ENCODE measurements at places on chromosomes 3 and 15.

GRCh38 chr3:52228266-52228665, 2.8 kb upstream of the TLR9 start:
- DNase-seq, result no peak

- DNase-seq, result no peak
Observed at GRCh38 chr15:89805241-89806209, 9.1 kb downstream of the ANPEP start.

DNA sequence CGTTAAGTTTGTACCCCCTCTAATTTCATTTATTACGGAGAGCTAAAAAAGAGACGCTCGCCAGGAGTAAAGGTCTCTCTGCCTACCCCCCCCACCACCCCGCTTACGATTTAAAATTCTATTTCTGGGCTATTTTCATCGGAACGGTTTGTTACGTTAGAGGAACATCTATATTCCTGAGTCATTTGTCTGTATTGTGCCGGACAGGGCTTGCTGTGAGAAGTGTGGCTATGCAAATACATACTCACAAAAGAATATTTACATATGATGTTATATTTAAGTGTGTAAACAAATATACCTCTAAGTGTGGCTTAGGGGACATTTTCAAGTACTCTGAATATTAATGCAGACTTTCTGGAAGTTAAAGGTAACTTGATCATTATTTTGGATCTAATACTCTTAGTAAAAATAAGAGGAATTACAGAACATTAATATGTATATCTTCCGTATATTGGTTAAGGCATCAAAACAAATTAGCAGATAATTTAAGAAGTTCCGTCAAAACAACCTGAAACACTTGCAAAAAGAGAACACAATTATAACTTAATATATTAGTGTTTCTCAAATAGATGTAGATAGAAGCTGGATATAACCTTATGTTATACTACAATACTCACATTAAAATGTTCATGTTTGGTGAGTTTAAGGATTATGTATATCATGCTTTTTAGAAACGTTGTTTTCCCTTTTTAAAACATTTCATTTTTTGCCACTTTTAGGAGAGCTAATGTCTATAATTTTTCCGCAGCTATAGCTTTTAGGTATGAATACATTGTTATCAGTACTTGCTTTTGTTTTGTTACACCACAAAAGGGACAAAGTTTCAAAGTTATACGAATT, 1.6 kb upstream of the SHOX2 start:
- DNase-seq, result no peak

DNA sequence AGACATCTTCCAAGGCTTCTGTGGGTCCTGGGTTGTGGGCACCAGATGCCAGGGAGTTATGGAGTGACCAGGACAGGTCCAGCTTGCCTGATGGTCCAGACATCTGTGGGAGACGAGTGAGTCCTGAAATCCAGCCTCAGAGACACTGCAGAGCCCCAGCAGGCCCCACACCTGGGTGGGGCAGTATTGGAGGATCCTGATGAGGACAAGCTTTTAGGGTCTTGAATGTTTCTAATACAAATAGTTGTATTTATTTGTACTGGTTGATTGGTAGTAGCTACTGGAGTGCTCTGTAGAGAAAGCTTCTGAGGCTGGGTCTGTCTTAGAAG, 67.5 kb upstream of the PRR23C start:
- DNase-seq, result no peak

GRCh38 chr3:178967177-178967532, 104.5 kb downstream of the ZMAT3 start:
- DNase-seq, result peak; percentile 11

DNA sequence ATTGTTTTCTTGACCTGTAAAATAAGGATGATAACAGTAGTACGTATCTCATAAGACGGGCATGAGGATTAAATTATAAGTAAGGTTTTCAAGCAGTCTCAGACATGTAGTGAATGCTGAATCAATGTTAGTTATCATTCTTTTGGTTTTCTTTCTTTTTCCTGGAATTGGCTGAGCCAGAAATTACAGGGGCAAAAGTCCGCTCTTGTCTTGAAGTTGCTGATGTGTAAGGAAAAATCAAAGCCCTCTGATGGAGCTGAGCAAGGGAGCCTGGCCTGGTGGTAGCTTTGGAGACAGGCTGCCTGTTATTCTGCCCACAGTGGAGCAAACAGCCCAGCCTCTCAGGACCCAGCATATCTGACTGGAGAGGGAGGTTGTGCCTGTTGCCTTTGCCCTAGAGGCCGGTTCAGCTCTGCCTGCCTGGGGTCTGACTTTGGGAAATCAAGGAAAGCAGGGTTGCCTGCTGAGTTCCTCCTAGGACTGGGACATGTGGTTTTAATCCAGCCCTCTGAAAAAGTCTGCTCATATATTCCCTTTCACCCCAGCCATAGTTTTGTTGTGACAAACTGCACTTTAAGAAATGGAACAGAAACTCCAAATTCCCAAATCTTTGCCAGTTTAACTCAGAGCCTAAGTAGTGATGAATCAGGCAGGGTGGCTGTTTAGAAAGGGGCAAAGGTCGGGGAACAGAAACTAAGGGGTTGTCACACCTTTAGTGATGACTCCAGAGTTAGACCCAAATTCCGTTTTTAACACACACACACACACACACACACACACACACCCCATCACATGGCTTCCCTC, 40.1 kb downstream of the GASK1A start:
- DNase-seq, result no peak

DNA sequence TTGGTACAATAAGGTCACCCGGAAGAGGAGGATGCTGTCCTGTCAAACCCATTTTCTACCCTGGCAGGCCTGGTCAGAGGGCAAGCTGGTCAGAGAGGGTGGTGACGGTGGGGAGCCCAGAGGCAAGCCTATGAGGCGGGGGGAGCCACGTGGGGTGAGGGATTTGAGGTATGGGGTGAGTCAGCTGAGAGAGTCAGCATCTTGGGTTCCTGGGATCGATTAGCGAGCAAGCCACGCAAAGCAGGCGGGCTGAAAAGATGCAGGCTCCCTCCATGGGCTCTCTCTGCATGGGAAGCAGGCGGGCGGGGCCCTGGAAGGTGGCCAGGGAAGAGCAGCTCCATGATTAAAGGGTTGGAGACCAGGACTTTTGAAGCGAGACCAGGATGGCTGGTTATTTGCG, 48.1 kb downstream of the MAGEF1 start:
- no peak for DNase-seq

DNA sequence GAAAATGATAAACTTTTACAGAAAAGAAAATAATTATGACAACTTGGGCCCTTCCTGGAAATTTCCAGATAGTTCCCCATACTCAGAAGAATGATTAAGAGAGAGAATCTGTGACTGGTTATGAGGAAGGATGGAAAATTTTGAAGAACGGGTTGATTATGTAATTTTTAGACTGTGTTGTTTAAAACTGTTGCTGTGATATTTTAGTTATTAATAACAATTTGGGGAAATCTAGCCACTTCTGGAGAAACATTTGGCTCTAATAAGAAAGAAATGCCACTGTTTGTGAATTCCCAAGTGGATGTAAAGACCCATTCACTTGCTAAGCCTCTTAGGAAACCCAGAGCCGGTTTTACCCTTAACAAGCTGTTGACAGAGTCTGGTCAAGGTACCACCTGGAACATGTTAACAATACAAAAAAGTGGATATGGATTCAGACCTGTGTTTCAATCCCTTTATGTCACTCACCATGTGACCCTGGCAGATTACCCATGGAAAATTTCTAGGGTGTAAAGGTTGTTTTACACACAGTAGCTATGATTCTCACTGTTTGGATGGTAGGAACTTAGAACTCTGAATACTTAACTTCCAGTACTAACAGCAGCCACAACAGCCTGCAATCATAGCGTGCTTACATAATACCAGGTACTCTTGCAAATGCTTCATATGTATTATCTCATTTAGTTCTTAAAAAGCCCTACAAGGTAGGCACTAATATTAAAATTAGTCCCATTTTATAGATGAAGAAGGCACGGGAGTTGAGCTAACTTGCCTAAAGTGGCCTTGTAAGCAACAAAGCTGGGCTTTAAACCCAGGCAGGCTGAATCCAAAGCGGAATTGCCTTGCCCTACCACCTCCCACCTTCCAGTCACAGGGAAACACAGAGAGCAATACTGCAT, 32.0 kb downstream of the ZBTB38 start:
- DNase-seq, result no peak

GRCh38 chr15:89168316-89168833, 53.0 kb downstream of the RLBP1 start:
- DNase-seq, result no peak

DNA sequence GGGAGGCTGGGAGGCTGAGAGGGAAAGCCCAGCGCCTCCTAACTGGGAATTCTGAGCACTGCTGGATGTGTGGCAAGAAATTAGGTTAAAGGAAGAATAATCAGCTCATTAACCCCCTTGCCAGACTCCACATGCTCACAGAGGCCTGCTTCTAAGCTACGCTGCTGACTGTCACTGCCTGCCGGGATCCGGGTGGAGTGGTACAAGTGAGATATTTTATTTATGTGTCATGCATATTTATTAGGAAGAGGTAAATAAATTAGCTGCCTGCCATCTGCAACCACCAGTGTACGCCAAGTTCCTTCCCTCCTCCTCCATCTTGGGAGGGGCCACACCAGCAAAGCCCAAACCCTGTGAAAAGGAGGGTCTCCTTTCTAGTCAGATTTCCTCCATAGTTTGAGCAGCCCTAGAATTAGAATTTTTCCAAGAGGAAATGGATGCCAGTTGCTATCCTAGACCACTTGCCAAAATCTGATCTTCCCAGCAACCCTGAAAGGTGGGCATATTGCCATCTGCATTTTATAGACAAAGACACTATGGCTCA, 43.5 kb upstream of the GRIP2 start:
- DNase-seq, result no peak

Measured in amygdala (tissue), 56 donors.